Kidney tubule cell (primary cell): ENCODE measurements at places on chromosomes 16 and 17.

DNA sequence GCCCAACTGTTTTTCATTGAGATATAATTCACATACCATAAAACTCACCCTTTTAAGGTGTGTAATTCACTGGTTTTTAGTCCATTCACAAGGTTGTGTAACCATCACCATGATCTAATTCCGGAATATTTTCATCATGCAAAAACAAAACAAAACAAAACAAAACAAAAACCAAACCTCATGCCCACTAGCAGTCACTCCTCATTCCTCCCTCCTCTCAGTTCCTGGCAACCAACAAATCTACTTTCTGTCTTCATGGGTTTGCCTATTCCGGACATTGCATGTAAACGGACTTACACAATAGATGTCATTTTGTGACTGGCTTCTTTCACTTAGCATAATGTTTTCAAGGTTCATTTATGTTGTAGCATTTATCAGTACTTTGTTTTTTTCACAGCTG, 4.5 kb upstream of the NOD2 start:
- no peak for DNase-seq

DNA sequence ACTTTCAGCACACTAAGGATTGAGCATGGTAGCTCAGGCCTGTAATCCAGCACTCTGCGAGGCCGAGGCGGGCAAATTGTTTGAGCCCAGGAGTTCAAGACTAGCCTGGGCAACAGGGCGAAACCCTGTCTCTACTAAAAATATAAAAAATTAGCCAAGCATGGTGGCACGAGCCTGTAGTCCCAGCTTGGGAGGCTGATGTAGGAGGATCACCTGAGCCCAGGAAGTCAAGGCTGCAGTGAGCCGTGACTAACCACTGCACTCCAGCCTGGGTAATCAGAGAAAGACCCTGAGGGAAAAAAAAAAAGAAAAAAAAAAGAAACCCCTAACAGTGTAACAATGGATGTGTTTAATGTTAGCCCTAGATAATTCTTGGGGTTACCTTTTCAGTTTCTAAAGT, 24.0 kb downstream of the PARN start:
- peak; percentile 35 for DNase-seq

- DNase-seq = no peak
Observed at GRCh38 chr16:14490235-14490634, 139.8 kb downstream of the PARN start.

- DNase-seq = no peak
Observed at GRCh38 chr17:77066165-77066564, 74.6 kb upstream of the SEC14L1 start.

DNA sequence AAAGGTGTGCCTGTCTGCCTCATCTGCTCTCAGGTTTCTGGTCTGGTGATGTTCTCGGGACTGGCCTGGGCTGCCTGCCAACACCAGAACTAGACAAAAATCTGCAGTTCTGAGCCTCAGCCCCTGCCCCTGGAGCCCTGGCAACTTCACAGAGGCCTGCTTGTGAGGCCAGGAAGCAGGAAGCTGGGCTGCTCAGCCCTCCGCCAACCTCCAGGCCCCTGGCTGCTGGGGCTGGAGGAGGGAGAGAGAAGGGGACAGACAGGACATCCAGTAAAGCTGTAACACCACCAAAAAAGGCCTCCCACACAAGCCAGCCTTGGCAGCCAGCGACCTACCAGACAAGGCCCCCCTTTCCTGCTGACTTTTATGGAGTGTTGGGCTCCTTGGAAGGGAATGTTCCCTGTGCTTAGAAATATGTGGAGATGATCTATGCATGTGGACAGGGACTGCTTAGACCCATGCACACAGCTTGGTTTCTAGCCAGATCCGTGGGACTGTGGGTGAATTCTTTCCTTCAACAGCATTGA, 157.6 kb downstream of the XYLT1 start:
- DNase-seq = no peak
